ENCODE measurements at places on chromosomes 5 and 9.
A peak's percentile ranks its signal among the peaks of the same experiment; 100 is the strongest.

DNA sequence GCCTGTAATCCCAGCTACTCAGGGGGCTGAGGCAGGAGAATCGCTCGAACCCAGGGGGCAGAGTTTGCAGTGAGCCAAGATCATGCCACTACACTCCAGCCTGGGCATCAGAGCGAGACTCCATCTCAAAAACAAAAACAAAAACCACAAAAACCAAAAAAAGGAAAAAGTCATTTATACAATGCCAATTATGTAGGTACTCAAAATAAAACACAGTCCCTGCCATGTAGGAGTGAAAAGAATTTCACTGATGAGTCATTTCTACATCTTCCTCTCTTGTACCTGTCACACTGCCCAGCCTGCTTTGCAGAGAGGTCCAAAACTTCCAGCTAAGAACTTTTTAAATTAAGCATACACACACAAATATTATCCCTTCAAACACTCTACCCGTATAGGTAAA lies 215.8 kb downstream of the EPB41L4A start:
- peak; percentile 43 for DNase-seq

- no peak for DNase-seq
Observed at GRCh38 chr5:73234204-73234555, 61.2 kb downstream of the TMEM174 start.

DNA sequence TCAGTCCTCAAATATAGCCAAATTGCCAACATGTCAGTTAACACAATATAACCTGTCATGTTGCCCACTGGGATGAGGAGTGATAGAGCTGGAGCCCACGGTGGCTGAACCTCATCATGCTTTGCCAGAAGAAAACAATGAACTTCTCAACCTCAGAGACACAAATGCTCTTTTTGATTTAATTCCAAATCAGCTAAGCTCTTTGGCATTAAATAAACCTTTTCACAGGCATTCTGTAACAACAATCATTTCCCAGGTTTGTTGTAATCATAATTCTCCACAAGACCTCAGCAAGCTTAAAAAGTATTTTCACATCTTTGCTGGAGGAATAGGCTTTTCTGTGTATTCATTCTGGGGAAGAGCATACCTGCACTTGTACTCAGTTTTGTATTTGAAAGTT lies 830.9 kb downstream of the MAT2B start:
- DNase-seq, result no peak

GRCh38 chr5:74044936-74045335 lies 418.9 kb downstream of the ARHGEF28 start:
- no peak for DNase-seq

- DNase-seq, result peak; percentile 96
Observed at GRCh38 chr9:14314424-14314928, 535 bp upstream of the NFIB start.

GRCh38 chr5:131212471-131213021 lies 41.8 kb downstream of the LYRM7 start:
- DNase-seq, result no peak

- DNase-seq, result peak; percentile 37
Observed at GRCh38 chr5:11322133-11322532, 561.1 kb upstream of the DAP start.

DNA sequence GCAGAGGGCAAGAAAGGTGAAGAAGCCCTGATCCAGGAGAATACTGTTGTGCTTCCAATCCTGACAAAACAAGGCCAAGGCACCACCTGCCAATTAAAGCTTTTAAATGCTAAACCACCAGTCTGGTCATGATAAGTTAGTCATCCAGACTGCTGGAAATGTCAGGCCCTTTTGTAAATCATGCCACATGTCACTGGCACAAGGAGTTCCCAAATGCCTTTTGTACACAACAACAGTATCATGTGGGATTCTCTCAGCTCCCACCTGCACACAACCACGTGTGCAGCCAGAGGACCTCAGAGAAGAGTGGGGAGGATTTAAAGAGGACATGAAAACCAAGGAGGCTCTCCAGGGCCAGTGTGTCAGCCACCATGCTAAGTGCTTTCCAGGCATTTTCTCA lies 99.3 kb downstream of the CDK5RAP2 start:
- DNase-seq, result peak; percentile 38

GRCh38 chr5:148437249-148437648 lies 53.5 kb downstream of the FBXO38 start:
- no peak for DNase-seq

GRCh38 chr5:150178262-150178661 lies 11.6 kb upstream of the SLC6A7 start:
- no peak for DNase-seq

GRCh38 chr5:149664083-149664482 lies 66.0 kb upstream of the PPARGC1B start:
- no peak for DNase-seq

DNA sequence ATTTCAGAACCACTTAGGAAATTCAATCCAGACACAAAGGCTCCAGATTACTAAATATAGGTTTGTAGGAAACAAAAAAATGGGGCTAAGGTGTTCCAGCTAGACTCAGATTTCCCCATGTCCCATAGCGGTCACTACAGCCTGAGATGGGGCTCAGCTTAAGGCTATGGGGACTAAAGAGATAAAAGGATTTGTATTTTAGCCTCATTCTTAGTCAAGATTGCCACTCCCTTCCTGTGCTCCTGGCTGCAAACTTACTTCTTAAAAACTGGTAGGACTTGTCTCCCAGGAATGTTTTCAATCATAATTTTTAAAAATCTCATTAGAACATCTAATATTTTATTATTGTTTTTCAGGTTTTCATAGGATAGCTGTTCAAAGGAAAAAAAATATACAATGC lies 253.8 kb upstream of the DAB2 start:
- DNase-seq, result peak; percentile 47

- DNase-seq, result no peak
Observed at GRCh38 chr5:110852053-110852452, 113.2 kb downstream of the SLC25A46 start.

GRCh38 chr5:42518595-42519221 lies 95.5 kb downstream of the GHR start:
- DNase-seq, result no peak

- DNase-seq, result peak; percentile 42
Observed at GRCh38 chr5:1511651-1512540, 11.9 kb downstream of the LPCAT1 start.

DNA sequence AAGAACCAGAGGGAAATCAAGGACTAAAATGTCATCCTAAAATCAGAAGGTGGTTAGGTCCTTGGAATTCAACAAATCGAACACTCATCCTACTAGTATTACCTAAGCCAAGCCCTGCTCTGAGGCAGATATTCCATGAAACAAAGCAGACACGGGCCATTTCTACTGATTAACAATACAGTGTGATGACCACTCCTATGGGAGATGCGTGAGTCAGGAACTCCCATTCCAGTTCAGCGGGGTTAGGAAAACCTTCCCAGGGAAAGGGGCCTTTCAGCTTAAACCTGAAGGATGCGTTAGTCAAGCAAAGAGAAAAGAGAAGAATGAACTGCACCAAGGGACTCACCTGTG lies 117.8 kb upstream of the LHFPL2 start:
- no peak for DNase-seq

- DNase-seq, result no peak
Observed at GRCh38 chr5:170217831-170218230, 15.0 kb upstream of the C5orf58 start.

DNA sequence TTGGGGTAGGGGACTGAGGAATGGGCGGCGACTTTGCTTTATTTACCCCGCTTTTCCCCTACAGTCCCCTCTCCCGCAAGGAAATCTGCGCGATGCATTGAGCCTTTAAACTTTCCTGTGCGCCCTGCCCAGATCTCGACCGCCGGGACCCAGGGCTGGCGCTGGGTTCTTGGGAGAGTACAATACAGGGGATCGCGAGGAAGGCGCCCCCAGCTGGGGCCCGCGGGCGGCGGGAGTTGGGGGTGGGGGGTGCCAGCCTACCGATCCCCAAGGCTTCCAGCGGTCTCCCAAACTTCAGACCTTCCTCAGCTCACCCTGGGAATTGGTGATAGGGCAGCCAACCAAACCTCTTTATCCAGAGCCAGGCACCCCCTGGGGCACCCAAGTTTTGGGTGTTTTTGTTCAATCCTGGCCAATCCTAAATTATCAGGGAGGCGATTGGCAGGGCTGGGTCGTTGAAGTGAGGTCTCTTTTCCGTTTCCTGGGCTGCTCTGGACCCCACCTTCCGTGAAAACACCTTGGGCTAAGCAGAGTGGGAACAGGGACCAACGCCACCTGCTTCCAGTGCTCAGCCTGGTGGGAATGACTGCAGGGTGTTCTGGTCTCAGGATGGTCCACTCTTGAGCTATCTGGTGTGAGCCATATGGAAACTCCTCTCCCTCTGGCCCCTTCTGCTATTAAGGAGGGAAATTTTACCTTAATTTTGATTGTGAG lies 51.4 kb upstream of the DAB2IP start:
- no peak for DNase-seq

DNA sequence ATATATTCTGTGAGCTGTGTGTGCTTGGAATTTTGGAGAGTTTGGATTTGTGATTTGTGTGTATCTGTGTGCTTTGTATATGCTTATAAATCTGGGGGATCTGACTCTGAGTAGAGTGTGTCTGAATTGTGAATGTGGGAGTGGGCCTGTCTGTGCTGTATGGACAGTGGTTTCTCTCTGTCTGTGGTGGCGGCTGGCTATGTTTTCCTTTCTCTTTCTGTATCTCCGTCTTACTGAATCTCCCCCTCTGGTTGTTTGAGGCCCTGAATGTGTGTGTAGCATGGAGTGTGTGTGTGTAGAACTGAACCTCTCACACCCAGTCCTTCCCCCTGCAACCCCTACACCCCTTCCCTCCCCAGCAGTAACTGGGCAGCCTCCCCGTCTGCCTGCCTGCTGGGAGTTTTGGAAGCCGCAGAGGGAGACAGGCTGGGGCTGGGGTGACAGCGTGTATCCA lies 4.7 kb downstream of the CXXC5 start:
- no peak for DNase-seq
